Effector memory CD4-positive, alpha-beta T cell (primary cell): ENCODE measurements at places on chromosomes 12 and 14.

GRCh38 chr14:92466059-92466458 is 47.5 kb upstream of the RIN3 start:
- no peak for DNase-seq

- DNase-seq, result no peak
Observed at GRCh38 chr12:121282072-121282742, 14.3 kb downstream of the CAMKK2 start.

DNA sequence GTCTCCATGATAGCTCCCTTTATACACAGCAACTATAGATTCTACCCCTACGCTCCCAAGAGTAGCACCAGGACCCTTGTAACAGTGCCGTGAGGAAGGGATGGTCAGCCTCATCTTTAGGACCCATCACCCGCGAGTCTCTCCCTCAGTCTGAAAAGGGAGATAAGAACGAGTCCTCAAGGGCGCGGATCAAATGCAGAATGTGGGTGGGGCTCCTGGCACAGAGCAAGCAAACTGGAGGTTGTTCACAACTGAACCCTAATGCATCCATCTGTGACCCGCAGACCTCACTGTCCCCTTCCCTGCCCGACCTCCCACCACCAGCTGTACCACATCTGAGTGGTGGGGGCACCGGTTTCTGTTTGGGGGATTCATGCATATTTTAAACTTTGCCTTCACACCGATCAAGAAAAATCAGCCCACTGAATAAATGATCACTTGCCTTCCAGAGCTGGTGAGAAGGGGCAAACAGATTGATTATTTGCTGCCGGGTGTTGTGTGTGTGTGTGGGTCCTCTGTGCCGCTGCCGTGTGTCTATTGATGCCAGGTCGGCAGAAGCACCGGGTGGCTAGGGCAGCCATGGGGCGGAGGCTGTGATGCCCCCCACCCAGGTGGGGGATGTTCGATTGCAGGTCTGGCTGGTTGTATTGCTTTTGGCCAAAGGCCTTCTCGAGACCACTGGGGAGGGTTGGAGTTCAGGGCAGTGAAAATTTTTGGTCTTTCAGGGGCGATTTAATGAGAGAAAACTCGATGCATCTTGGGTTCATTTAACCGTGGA is 35.7 kb upstream of the BEGAIN start:
- DNase-seq, result no peak

DNA sequence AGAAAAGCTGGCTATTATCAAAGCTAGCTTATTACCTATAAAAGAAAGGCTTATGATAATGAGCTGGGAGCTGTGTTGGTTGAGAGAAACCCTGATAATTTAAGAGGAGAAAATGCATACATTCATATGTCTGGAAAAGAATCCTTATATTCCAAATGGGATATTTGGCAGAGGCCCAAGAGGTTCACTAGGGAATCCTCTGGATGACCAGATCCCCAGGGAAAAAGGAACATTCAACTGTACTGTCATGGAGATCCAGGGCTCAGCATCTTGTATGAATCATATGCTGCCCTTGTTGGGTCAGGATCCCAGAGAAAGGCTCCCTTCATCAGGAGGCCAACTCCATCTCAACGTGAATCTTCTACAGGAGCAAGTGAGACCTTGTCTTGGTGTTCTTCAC is 16.6 kb upstream of the FBXO34 start:
- DNase-seq, result no peak

GRCh38 chr14:55170526-55170925 is 20.9 kb downstream of the DLGAP5 start:
- DNase-seq, result no peak
